NCI-H460 (cell line): ENCODE measurements at places on chromosomes 12 and 14. TPM values are rescaled to one million over a fixed set of nuclear protein-coding genes. Genes with fewer than 3 reads are reported as not detected.

- DNase-seq = no peak
Measured at GRCh38 chr14:50963919-50964318, 19.6 kb upstream of the PYGL start.

- DNase-seq = no peak
Measured at GRCh38 chr12:51714666-51715065, 123.6 kb downstream of the SCN8A start.

- DNase-seq = no peak
Measured at GRCh38 chr12:29692237-29692636, 91.5 kb downstream of the TMTC1 start.

DNA sequence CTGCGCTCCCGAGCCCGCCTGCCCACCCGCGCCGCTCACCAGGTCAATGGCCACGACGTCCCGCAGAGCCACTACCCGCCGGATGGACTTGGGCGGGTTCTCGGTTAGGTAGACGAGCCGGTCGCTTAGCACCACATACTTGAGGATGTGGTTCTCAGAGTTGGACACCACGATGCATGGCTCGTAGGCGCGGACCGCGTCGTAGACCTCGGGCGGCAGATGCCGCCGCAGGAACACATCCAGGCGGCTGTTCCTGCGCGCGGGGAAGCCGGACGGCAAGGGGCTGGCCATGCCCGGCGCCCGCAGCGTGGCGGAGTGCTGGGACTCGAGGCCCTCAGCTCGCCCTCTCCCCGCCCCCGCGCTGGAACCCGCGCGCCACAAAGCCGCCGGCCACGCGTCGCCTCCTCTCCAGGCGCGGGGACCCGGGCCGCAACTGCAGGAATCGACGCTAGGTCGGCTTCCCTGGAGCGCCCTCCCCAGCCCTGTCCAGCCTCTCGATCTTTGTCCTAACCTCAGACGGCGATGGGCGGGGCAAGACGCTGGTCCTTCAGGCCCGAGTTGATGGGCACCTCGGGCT is at the start of gene C12orf56:
TSS of gene C12orf56 (minus strand) at position 484 of the 577 bp plus-strand sequence. CDS start at position 291, 193 bp downstream.
- peak; percentile 36 for DNase-seq

- no peak for DNase-seq
Measured at GRCh38 chr12:78767264-78767981, 97.2 kb upstream of the SYT1 start.

DNA sequence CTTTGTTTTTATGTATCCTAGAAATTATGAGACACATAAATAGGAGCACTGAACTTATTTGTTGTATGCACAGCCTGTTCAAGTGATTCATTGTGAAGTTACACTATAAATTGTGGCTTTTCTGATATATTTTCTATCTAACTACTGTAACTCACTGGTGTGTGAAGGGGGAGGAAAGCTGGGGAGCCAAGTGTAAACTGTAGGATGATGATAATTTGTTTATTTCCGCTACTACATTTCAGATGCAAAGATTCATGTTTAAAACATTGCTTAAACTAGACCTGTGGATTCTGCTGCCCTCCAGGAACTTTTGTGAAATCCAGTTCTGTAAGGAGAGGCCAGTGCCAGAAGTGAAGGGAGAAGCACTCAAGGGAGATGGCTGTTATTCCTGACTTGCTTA is 3.3 kb downstream of the TMTC2 start:
- DNase-seq = no peak

DNA sequence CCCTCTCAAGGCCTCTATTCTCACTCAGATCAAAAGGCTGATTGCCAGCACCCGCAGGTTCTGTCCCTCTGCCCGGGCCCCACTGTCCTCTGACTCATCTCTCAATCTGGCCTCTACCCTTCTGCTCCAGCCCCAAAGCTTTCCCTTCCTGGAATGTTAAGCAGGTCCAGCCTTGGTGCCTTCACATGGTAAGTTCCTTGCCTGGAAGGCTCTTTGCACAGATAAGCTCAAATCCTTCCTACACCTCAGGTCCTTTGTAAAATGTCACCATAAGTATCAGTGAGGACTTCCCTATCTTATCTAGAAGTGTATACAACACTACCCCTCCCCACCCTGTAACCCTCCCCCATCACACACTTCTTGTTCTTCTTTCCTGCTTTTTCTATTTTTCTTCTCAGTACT is 22.2 kb downstream of the LPCAT3 start:
- no peak for DNase-seq

DNA sequence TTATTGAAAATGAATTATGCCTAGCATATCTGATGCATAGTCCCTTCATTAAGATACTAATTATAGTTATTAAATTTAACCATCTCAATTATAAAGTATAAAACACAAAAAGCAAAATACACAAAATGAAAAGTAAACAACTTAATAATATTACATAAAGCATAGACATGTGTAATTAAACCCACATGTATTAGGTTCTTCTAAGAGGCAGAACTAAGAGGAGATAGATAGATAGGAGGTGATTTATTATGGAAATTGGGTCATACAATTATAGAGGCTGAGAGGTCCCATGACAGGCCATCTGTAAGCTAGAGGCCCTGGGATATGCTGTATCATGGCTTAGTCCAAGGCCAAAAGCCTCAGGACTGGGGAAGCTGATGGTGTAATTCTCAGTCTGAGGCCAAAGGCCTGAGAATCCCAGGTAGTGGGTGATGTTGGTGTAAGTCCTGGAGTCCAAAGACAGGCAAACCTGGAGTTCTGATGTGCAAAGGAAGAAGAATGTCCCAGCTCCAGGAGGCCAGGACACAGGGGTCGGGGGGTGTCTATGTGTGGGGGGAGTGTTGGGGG is 953.3 kb downstream of the TRHDE start:
- DNase-seq = no peak

- no peak for DNase-seq
Measured at GRCh38 chr12:100720016-100720654, 74.4 kb upstream of the ANO4 start.

- no peak for DNase-seq
Measured at GRCh38 chr12:19596434-19597166, 157.3 kb downstream of the AEBP2 start.

DNA sequence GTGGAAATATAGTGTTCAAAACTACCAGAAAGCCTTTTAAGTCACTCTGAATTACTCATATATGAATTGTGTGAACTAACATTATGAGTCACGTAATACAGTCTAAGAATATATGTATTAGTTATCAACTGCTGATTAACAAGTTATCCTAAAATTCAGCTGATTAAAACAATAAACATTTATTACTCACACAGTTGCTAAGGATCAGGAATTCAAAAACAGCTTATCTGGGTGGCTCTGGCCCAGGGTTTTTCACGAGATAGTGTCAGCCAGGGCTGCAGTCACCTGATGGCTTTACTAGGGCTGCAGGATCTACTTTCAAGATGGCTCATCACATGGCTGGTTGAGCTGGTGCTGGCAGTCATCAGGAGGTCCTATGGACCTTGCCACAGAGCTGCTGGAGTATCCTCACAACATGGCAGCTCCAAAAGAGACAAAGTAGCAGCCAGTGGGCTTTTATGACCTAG is 36.5 kb downstream of the CORO1C start:
- no peak for DNase-seq

DNA sequence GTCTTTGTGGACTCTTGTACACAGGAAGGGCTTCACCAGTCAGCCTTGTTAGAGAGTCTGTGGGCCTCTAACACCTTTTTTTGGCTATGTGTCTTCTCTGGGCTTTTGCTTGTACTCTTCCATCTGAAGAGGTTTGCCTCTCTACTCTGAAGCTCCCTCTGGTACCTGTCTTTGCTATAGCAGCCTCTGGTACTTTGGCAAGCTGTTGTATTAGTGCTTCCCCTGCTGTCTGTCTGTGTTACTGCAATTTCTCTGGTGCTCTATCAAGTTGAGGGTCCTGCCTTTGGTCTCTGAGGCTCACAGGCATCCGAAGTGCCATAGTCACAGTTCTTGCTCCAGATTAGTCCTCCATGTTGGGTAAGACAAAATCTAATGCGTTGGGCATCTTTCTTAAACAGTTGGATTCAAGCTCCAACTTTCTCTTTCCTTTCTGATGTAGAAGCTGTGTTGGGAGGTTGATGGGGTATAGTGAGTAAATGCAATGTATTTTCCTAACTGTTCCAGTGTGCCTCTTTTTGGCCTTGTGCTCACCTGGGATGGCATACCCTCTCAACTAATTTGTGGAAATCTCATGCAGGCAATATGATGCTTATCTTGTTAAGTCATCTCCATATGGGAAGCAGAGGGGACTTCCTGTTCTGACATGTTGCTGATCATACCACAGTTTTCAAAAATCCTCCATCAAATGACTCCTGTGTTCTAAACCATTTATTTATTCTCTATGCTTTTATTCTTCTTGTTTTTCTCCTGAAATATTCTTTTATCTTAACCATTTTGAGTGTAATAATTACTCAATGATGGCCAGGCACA is 88.8 kb downstream of the ATF7IP start:
- DNase-seq = peak; percentile 41

GRCh38 chr12:85923767-85924331 is 49.8 kb downstream of the NTS start:
- DNase-seq = peak; percentile 27

DNA sequence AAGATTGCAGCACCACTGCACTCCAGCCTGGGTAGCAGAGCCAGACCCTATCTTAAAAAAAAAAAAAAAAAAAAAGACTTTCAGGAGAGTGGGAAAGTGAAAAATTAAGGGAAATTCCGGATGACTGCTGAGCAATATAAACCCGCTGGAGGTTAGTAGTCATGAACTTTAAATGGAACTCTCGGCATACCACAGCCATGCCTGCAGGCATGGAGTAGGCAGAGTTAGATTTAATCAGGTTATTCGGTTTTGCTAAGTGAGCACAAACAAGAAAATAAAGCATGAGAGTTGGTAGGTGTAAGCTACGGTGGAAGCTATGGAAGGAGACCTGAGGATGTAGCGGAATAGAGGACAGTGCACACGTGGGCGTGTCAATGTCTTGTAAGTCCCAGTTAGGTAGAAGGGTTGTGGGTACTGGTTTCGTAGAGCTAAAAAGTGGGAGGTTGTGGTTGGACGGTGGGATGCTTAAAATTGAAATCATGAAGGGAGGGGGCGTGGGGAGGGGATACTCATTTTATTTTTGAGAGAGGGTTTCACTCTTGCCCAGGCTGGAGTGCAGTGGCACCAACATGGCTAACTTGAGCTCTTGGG is 11.8 kb upstream of the TUBA1C start:
- no peak for DNase-seq

GRCh38 chr12:44158746-44159145 is 322.9 kb downstream of the TMEM117 start:
- DNase-seq = no peak

DNA sequence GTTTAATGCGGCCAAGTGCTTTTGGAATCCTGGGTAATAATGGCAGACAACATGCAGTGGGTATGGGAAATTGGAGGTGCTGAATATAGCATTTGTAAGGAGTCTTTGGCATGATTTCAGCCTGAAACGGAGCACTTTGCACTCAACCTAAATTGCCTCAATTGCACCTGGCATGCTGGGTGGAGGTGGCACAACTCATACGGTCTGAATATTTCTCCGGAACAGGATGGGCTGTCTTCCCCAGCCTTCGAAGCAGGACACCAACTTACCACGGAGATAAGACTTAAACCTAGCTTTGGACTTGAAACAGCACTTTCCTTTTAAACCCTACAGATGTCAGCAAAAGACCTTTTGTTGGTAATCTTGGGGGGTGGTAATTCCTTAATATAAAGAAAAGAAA is 153.7 kb upstream of the SRRM4 start:
- DNase-seq = no peak

- peak; percentile 54 for DNase-seq
Measured at GRCh38 chr14:36520601-36521525, 831 bp upstream of the NKX2-1 start.

- no peak for DNase-seq
Measured at GRCh38 chr12:124345795-124346194, 50.9 kb downstream of the RFLNA start.

DNA sequence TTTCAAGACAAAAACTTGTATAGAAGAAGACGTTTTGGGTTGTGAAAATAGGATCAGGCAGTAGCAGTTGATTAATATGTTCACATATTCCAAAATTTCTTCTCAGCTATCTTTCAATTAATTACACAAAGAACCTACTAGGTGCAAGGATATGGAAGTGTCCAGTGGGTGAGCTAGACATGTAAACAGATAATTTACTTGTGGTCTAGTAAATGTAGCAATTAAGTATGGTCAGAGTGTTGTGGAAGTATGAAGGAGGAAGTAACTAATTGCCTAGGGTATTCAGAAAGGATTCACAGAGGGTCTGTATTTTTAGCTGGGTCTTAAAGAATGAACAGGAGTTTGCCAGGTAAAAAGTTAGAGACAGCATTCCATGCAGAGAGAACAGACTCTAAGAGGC is 5.9 kb downstream of the GOLGA5 start:
- DNase-seq = no peak

DNA sequence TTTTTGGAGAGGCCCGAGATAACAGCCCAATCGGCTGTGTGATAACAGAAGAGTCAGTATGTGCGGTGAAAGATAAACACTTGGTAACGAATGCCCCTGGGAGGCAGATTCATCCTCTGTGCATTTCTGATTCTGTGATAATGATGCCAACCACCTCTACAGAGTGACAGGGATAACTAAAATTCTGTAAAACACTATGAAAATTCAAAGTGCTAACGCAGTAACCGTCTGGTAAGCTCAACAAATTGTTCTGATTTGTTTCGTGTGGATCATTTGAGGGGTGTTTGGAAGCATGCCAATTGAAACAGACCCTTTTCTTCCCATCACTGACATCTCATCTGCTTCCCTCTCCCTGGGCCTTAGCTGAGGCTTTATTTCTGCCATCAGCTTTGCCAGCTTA is 76.3 kb downstream of the ESR2 start:
- DNase-seq = no peak

DNA sequence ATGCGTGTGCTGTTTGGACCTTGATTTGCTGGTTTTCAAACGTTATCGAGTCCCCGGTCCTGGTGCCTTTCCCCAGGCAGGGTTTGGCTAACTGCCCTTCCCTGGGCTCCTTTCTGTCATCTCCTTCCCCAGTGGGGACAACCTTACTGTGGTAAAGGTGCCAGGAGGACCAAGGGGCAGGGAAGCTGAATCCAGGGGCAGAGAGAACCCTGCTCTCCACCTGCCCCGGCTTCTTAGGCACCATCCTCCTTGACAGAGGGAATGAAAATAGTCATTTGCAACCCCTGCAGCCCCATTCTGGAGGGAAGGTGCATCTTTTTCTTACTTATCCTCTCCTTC is 5.0 kb downstream of the CEBPE start:
- DNase-seq = no peak

GRCh38 chr14:90839889-90840266 is 23.6 kb upstream of the TTC7B start:
- no peak for DNase-seq

GRCh38 chr14:37230551-37231194 is 32.9 kb downstream of the MIPOL1 start:
- peak; percentile 71 for DNase-seq

GRCh38 chr14:103418481-103418818 is 33.2 kb downstream of the MARK3 start:
- no peak for DNase-seq

GRCh38 chr12:80936642-80937390 is 918 bp downstream of the LIN7A start:
- peak; percentile 28 for DNase-seq

- DNase-seq = no peak
Measured at GRCh38 chr12:121579190-121579791, 1.5 kb downstream of the KDM2B start.

- DNase-seq = no peak
Measured at GRCh38 chr14:65010211-65010931, 23.7 kb downstream of the FNTB start.

TMEM119 gene
- not detected in 2 replicates for total RNA-seq

ARHGAP9 gene
- not detected in 2 replicates for total RNA-seq

TAS2R20 gene
- 0.84 and 1.8 TPM in 2 replicates for total RNA-seq

LRTM2 gene
- not detected in 2 replicates for total RNA-seq

GPR84 gene
- total RNA-seq = not detected in 2 replicates

ADGRD1 gene
- 206 and 239 TPM in 2 replicates for total RNA-seq

PRH2 gene
- not detected in 2 replicates for total RNA-seq

PCBP2 gene
- total RNA-seq = 215 and 326 TPM in 2 replicates
